PC-9 (cell line): ENCODE measurements at places on chromosomes 2 and 18. TPM values are rescaled to one million over a fixed set of nuclear protein-coding genes. Genes with fewer than 3 reads are reported as not detected.
A peak's percentile ranks its signal among the peaks of the same experiment; 100 is the strongest.

DNA sequence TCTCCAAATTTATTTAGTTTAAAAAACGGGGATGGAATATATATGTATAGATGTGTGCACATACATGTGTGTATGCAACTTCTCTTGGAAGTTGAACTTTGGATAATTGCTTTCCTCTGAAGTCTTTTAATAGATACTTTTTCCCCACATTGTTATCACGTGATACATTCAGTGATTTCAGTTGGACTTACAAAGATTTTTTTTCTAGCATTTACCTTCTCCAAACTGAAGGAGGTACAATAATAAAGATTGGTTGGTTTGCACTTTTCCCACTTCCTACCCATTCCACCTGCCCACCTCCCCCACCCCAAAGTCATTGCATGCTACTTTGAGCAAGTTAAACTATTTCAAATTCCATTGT, 206.1 kb upstream of the FSHR start:
- DNase-seq: peak; percentile 20

DNA sequence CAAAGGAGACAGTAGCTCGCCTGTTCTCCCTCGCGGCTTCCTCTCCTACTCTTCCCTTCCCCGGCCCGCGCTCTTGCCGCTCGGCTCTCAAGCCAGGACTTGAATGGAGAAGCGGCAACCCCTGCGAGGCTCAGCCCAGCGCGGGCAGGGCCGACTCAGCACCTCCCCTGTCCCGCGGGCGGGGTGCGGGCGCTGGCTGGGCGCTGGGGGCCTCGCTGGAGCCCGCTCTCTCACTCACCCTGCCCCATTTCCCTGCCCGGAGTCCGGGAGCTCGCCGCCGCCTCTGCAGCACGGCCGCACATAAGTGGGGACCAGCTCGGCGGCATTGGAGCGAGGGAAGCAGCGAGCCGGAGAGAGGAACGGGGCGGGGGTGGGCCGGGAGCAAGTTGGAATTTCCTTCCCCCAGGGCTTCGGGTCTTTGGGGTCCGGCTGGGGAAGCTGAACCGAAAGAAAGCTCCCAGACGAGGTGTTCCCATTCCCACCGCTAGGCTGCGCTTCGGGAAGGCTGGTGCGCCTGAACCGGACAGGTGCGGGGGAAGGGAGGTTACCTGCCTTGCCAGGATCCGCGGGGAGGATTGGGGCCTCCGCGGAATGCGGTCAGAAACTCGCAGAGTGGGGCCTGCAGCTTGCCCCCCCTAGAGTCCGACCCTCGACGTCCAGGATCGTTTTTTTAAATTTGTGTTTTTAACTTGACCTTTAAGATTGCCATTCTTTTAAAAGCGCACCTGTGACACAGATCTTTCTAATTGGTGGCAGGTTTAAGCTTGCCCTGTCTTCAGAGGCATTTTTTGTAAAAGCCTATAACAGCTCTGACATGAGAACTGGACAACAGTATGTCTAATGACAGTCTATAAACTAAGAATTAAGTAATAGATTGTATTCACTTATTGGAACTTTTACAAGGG, at the start of gene COBLL1:
TSS of gene COBLL1 (minus strand) at position 105 of the 905 bp plus-strand sequence. CDS start 627 bp downstream, outside the sequence.
- peak; percentile 64 for DNase-seq

- DNase-seq: no peak
These were observed 60.5 kb downstream of the BAZ2B start for GRCh38 chr2:159555651-159556392.

GRCh38 chr2:237628247-237629187, 1.1 kb downstream of the LRRFIP1 start:
- DNase-seq: no peak

DNA sequence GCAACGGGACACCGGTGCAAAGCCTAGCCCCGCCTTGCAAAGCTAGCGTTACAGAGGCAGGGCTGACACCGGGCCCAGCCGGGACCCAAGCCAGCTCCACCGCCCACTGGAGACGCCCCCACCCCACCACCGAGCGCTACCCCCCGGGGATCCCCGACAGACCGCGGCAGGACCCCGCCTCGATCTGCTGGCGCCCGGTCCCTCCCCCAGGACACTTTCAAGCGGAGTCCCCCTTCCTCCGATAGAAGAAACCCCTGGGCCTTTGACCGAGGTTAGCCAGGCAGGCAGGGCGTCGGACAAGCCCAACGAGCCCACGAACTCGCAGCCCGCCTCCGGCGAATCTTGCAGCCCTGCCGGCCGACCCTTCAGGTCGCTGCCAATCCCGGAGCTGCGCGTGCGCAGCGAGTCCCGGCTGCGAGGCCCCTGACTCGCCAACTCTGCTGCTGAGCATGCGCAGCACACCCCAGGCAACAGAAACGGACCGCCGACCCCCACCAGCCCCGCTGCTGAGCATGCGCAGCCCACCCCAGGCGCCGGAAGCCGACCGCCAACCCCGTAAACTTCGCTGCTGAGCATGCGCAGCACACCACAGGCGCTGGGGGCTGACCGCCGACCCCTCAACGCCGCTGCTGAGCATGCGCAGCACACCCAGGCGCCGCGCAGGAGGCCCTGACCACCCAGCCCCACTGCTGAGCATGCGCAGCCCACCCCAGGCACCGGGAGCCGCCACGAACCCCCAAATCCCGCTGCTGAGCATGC, 656 bp downstream of the ADI1 start:
- peak; percentile 87 for DNase-seq

GRCh38 chr2:137838255-137839092, 125.8 kb upstream of the HNMT start:
- no peak for DNase-seq

DNA sequence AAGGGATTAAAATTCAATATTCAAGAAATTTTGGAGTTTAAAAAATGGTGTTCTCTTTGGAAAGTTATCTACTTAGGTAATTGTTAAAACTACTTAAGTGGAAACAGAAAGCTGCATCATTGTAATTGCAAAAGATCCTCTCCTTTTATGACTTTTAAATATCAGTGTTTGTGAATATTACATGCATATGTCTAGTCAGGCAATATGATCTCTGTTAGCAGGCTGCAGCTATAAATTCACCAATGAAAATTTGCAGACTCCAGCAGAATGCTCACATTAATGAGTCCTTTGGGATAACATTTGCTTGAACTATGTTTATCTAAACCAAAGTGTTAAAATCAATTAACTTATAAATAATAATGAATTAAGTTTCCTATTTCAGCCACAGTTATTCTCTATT, 59.2 kb upstream of the CSRNP3 start:
- no peak for DNase-seq

GRCh38 chr2:159968279-159968900, 94.0 kb downstream of the PLA2R1 start:
- DNase-seq: no peak

GRCh38 chr2:3704692-3705091, 1.3 kb downstream of the DCDC2C start:
- DNase-seq: no peak

GRCh38 chr2:32235315-32235714, 29.4 kb downstream of the NLRC4 start:
- DNase-seq: no peak

DNA sequence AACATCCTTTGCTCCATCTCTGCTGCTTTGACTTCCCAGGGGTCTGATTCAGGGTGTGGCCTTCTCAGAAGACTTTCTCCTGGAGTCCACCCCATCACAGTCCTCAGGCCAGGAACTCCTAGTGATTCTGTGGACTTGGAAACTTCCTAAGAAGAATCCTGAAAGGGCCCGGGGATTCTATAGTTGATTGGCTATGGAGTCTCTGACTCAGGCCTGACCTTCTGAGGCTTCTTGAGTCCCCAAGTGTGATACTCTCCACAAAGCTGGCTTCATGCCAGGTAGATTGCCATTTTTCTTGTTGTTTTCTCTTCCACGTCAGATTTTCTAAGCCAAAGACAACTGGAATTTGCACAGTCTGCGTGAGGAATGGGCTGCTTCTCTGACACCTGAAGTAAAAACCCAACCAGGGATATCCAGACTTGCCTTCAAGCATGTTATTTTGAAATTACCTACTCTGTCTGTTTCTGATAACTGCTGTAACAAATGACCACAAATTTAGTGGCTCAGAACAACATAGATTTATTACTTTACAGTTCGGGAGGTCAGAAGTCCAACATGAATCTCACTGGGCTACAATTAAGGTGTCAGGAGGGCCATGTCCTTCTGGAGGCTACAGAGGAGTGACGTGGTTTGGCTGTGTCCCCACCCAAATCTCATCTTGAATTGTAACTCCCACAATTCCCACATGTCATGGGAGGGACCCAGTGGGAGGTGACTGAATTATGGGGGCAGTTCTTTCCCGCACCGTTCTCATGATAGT, 69.3 kb downstream of the ALPK2 start:
- no peak for DNase-seq

SERPINB11 gene
- total RNA-seq: not detected in 2 replicates

- no peak for DNase-seq
These were observed 636 bp upstream of the UBXN4 start for GRCh38 chr2:135741043-135741394.

- no peak for DNase-seq
These were observed 276.0 kb upstream of the TRIB2 start for GRCh38 chr2:12440731-12441130.

CARF gene
- 5.9 and 6.5 TPM in 2 replicates for total RNA-seq

TPO gene
- total RNA-seq: not detected in 2 replicates

SPDYA gene
- 1.9 and 3.0 TPM in 2 replicates for total RNA-seq

DNA sequence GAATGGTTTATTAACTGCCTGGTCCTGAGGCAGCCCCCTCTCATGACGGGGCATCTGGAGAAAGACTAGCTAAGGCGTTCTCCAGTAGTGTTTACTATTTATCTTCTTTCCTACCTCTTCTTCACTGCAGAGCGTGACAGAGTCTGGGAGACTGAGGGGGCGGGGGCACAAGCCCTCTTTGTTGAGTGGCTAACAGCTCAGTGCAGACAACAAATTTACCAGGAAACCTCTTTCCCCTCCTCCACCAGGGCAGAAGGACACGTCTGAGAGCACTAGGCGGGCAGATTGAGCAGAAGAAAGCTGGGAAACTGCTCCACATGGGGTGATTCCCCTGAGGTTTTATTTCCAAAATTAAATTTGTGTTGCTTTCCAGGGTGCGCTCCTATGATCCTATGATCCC, 322.1 kb downstream of the CNTNAP5 start:
- no peak for DNase-seq

SLC9A2 gene
- total RNA-seq: 13.4 and 17.0 TPM in 2 replicates

DNA sequence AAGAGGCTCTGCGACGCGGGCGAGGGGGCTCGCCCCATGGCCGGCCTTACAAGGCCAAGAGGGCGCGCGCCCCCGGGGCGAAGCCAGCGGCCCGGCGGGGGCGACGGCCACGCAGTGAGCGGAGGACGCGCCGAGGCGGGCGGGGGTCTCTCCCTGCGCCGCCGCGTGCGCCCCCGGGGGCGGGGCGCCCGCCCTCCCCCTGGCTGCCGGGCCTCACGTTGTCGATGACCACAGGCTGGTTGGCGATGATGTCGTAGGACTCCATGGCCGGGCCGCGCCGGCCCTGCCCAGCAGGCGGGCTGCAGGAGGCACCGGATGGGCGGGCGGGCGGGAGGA, 250 bp downstream of the ACTR1B start:
- no peak for DNase-seq

DNA sequence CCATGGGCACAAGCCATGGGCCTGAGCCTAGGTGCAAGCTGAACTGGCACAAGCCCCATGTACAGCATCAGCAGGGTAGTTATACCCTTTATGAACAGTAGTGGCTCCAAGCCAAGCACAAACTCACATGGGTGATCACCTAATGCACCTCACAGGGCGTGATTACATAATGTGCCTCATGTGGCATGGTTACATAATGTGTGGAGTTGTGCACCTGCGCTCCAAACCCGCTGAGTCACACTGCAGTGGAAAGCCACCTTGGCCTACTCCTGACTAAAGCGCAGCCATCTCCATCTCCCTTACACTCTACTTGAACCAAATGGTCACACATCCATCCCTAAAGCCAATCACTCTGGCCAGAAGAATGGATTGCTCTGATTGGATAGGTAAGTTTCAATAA, 279.7 kb downstream of the MBD2 start:
- DNase-seq: no peak

DNA sequence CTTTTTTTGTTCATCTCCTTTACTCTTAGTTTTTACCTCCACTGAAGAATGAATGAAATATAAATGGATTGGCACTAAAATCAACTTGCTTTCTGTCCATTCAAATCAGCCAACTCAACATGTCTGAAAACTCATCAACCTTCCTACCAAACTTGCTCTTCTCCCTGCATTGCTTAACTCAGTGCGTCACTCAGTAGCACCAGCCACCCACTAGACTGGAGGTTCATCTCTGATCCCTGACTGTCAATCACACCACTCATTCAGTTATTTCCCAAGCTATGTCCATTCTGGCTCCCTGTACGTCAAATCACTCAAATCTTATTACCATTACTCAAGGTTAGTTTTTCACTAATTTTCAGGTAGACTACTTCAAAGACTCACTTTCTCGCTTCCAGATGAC, 75.2 kb upstream of the RBMS1 start:
- DNase-seq: no peak

DNA sequence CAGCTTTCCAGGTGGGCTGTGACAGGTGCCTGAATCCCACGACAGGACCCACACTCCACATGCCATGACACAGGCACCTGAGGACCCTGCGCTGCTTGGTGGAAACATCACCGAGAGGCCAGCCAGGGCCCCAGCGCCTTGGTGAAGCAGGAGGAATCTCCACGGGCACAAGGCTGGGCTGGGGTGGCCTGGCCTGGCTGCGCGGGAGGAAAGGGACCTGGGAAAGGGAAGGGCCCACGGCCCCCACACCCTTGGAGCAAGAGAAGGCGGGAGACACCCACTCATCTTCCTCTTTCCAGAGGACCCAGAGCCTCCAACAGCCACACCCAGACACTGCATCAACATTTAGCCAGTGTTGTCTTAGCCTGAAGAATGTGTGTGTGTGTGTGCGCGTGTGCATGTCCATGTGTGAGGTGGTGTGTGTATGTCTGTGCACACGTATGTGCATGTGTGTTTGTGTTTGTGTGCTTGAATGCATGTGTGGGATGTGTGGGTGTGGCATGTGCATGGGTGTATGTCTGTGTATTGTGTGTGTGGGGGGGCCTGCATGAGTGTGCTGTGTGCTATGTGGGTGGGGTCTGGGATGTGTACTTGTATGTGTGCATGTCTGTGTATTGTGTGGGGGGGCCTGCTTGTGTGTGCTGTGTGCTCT, 6.3 kb upstream of the OTOS start:
- no peak for DNase-seq

VSNL1 gene
- not detected in 2 replicates for total RNA-seq

- DNase-seq: no peak
These were observed 73.1 kb downstream of the RAB3GAP1 start for GRCh38 chr2:135124924-135125886.

DNA sequence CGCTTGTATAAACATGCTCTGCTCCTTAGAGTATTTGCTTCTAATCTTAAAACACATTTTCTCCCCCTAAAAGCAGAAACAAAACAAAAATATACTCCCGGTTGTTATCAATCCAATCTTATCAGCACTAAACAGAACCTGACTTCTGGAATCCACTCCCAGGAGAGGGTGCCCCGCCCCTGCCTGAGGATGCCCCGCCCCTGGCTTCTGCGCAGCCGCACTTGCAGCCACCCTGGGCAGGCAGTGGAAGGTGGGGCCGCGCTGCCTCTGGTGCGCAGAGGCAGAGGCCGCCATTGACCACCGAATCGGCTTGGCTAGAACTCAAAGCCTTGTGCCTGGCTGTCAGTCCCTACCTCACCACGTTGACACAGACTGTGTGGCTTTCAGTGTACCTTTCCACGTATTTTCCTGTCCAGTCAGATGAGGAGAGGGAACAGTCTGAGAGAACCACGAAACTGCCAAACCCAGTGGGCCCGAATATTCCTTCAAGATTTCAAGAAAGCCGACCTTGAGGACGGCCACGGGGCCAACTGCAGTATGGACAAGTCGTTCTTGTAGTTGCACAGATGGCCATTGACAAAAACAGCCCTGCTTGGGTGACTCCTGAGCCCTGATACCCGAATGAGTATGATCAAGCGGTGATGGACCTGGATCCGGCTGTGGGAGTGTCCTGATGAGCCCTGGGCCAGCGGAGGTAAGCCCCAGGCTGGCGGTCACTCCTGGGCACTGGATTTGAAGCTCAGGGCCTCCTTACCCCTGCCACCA, 46.2 kb upstream of the ARHGAP28 start:
- no peak for DNase-seq
